ENCODE measurements at places on chromosomes 5 and 9.

- ATAC-seq, result no peak
Observed at GRCh38 chr5:173318881-173319620, 9.2 kb downstream of the STC2 start.

GRCh38 chr9:69549310-69550202 is 122.6 kb downstream of the APBA1 start:
- ATAC-seq, result peak; percentile 73

DNA sequence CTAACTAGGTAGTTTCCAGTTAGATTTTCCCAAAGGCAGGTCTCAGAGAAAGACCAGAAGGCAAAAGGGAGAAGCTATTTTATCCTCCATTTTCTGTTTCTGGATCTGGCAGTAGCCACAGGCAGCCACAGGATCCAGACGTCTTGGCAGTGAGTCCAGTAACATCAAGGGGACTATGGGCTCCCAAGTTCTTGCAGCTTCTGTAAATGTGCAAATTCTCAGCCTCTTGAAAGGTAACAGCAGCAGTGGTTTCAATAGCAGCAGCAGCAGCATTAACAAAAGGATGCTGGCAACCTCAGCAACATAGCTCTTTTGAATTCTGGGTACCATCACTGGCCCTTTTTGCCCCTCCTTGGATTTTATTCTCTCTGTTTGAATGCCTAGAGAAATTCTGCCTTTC is 27.1 kb upstream of the IL33 start:
- no peak for ATAC-seq

DNA sequence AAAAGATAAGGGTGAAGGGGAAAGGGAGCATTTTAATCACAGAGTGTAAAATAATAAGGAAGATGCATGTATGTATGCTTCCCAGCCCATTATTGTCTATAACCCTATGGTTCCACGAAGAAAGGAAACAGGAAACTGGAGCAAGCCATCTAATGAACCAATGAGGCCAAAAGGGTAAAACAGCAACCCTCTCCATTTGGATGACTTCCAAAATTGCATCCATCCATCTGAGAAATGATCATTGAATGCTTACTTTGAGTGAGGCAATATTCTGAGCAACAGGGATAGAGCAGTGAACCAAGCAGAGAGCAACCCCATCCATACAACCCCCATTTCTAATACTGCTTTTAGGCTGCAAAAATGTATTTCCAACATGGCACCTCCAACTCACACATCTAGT is 46.9 kb downstream of the ARL15 start:
- no peak for ATAC-seq

GRCh38 chr5:36641431-36641830 is 35.0 kb downstream of the SLC1A3 start:
- ATAC-seq, result no peak

Measured in SK-N-SH treated with all-trans-retinoic acid at 6 μM for 48 hours (cell line).